Activated T-helper 17 cell treated with anti-CD3 and anti-CD28 coated beads, Interleukin-2, amount 50 U/mL, for 72 hours (primary cell): ENCODE measurements at places on chromosomes 16 and 17. TPM values are rescaled to one million over a fixed set of nuclear protein-coding genes. Genes with fewer than 3 reads are reported as not detected.

DNA sequence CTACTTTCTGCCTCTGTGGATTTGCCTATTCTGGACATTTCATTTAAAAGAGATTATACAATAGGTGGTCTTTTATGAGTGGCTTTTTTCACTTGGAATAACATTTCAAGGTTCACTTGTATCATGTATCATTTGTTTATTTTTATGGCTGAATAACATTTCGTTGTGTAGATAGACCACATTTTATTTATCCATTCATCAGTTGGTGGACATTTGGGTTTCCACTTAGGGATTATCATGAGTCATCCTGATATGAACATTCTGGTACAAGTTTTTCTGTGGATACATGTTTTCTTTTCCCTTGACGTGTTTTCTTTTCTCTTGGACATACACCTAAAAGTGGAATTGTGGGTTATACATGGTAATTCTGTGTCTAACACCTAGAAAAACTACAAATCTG, 25.3 kb downstream of the PRSS54 start:
- no peak for ATAC-seq

DNA sequence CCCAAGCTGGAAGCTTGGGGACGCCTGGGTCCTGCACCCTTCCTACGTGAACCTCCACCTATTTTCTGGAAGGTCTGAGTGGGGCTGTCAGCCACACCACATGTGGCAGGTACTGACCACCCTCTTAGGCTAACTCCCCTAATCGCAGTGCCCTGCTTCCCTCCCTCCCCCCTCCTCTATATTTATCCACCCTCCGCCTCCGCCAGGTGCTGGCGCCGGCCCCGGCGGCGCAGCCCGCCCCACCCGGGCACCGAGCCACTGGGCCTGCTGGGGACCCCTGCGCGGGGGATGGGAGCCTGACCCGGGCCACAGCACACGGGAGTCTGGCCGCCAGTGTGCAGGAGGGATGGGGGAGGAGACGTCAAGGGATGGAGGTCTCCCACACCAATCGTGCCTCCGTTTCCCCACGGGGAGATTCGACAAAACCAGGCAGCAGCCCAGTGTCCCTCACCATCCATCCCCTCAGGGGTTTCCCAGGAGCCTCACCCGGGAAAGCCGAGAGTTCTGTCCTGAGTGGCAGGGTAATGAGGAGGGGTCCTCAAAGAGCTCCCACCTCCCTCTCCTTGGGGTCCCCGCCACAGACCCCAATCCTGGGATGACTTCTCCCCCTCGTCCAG, 1.3 kb downstream of the PLEKHH3 start:
- ATAC-seq, result no peak

Gene MED1
- 50.4 TPM for total RNA-seq

- ATAC-seq, result peak; percentile 85
Observed at GRCh38 chr16:22054847-22055590, 37.3 kb upstream of the VWA3A start.

DNA sequence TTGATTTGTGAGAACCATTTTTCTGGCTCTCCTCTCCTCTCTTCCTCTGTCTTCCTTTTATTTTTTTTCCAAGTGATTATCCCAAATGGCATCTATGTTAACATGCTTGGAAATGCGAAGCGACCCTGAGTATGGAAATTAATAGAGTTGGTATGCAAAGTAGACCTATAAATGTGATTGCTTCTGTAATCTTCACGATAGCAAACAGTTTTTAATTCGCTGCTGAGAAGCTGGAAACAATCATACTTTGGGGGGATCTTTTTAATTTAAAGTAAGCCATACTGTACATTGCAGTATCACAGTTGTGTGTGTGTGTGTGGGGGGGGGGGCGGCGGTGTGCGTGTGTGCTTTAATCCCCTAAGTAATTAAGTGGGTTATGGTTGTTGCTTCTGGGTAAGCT, 233.3 kb downstream of the CDH13 start:
- ATAC-seq, result no peak

- ATAC-seq, result no peak
Observed at GRCh38 chr17:83149029-83149725, 69.8 kb downstream of the METRNL start.

DNA sequence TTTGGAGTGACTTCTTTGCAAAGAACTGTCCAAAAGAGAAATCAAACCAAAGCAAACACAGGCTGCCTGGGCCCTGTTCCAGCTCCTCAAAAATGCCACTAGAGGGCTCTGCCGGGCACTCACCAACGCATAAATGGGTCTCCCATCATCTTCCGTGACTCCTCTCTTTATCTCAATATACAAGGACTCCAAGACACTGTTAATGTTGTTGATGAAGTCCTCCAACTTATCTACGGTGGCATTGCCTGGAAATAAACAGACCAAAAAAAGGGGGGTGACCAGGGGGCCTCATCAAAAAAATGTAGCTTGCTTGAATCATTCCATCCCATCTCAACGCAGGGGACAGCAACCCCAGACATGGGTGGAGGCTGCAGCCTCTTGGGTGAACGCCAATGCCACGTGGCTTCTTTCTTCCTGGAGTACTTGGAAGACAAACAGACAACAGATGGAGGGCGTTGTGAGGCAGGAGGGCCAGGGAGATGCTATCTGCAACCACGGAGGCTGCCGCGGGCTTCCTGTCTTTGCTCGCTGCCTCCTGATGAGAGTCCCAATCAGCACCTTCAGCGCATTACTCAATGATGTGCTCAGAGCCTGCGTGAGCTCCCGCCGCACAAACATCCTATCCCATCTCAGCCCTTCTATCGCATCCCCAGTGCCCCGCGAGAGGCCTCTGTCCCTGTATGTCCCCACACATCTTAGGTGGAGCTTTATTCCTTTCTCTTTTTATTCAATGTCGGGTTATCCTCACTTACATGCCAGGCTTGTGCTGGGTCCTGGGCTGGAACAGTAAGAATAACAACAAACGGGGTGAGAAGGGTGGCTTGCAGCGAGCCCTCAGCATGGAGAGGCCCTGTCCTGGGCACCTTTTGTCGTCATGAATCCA, 32.0 kb downstream of the KDM8 start:
- peak; percentile 49 for ATAC-seq

Gene SEPTIN12
- not detected for total RNA-seq

Gene SULT1A2
- 0.48 TPM for total RNA-seq

- ATAC-seq, result no peak
Observed at GRCh38 chr17:12618557-12618956, 47.1 kb upstream of the MYOCD start.
